ENCODE measurements at places on chromosomes 4 and X. TPM values are rescaled to one million over a fixed set of nuclear protein-coding genes. Genes with fewer than 3 reads are reported as not detected.

TRIM2 gene
- total RNA-seq = 20.2 TPM

PDZD4 gene
- total RNA-seq = 4.5 TPM

MAGEB2 gene
- total RNA-seq = not detected

VSIG4 gene
- total RNA-seq = 41.7 TPM

EDA gene
- total RNA-seq = 7.3 TPM

MAGIX gene
- 2.4 TPM for total RNA-seq

GRCh38 chrX:154372612-154373022 lies 1.8 kb downstream of the FLNA start:
- no peak for DNase-seq
- no peaks in the 10 kb centered on the region for H3K27me3 ChIP-seq
- peaks cover 53% of the 10 kb centered on the region for H3K4me1 ChIP-seq
- peak overlapping the region; percentile 95 for H3K27ac ChIP-seq
- H3K4me3 ChIP-seq = peak overlapping the region; percentile 87
- peaks cover 3% of the 10 kb centered on the region for H3K36me3 ChIP-seq

DNA sequence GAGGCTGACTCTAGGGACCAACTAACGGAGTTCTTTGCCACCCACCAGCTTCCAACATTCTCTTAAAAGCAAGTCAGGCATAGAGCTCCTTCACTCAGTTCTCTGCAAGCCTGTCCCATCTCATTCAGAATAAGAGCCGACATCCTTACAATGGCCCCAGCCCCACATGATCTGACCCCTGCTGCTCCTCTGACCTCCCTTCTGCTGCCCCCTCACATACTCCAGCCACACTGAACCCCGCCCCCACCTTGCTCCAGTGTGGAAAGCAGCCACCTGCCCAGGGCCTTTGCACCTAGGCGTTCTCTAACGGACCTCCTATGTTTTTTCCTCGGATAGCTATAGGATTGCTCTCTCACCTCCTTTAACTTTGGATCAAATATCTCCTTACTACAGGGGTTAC lies 143.2 kb upstream of the ETNPPL start:
- no peak for DNase-seq
- H3K27me3 ChIP-seq = peaks cover 5% of the 10 kb centered on the region
- H3K36me3 ChIP-seq = no peaks in the 10 kb centered on the region
- H3K4me1 ChIP-seq = no peaks in the 10 kb centered on the region
- no peak overlapping the region for H3K4me3 ChIP-seq
- no peak overlapping the region for H3K27ac ChIP-seq

DNA sequence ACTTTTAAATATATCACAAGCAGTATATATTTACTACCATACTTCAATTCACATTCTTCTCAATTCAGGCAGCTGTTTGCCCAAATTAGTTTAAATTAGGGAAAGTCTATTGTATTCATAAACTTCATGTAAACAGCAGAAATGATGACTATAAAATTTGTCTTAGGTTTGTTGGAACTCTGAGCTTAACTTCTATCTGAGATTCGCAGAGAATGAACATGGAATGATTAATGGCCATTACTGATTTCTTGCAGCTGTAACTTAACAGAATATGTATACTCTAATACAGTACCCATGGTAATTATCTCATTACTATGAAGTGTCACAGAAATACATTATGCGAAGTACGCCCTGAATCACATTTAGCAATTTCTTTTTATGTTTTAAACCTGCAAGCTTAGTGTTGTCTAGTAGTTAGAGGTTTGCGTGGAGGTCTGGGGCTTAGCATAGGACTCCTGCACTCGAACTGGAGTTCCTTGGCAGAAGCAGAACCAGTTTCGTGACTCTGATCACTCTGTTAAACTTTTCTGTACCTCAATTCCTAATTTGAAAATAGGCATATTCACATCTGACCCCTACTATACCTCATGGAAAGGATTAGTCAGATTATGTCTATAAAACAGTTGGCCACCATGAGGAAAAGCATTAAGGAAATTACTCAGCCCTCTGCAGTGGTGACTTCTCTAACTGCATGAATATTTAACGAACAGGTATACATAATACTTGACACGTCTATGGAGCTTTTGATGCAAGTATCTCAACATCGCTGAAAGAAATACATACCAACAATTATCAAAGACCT lies 243.2 kb downstream of the MGST2 start:
- no peak for DNase-seq
- H3K4me3 ChIP-seq = no peak overlapping the region
- H3K27ac ChIP-seq = no peak overlapping the region
- H3K4me1 ChIP-seq = peaks cover 35% of the 10 kb centered on the region
- H3K27me3 ChIP-seq = no peaks in the 10 kb centered on the region

DNA sequence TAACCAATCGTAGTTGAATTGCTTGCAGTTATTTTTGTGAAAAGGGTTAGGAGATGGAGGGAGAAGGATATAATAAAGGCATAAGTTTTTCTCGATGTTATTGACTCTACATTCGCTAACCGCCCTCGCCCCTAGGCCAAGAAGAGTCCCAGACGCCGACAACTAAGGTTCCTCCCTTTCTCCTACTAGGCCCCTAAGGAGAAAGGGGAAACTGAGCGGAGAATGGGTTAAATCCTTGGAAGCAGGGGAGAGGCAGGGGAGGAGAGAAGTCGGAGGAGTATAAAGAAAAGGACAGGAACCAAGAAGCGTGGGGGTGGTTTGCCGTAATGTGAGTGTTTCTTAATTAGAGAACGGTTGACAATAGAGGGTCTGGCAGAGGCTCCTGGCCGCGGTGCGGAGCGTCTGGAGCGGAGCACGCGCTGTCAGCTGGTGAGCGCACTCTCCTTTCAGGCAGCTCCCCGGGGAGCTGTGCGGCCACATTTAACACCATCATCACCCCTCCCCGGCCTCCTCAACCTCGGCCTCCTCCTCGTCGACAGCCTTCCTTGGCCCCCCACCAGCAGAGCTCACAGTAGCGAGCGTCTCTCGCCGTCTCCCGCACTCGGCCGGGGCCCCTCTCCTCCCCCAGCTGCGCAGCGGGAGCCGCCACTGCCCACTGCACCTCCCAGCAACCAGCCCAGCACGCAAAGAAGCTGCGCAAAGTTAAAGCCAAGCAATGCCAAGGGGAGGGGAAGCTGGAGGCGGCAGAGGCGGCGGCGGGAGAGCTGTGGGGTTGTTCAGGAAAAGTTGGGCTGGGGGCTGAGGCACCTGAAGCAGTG lies 5.9 kb downstream of the ATOH1 start:
- no peak for DNase-seq
- peak overlapping the region; percentile 48 for H3K4me3 ChIP-seq
- H3K27me3 ChIP-seq = peaks cover 71% of the 10 kb centered on the region
- no peaks in the 10 kb centered on the region for H3K36me3 ChIP-seq
- peaks cover 12% of the 10 kb centered on the region for H3K4me1 ChIP-seq

GRCh38 chr4:7357323-7357722 lies 77.4 kb downstream of the PSAPL1 start:
- peaks cover 38% of the 10 kb centered on the region for H3K4me1 ChIP-seq
- no peak overlapping the region for H3K4me3 ChIP-seq
- DNase-seq = no peak
- no peaks in the 10 kb centered on the region for H3K36me3 ChIP-seq
- no peak overlapping the region for H3K27ac ChIP-seq

DNA sequence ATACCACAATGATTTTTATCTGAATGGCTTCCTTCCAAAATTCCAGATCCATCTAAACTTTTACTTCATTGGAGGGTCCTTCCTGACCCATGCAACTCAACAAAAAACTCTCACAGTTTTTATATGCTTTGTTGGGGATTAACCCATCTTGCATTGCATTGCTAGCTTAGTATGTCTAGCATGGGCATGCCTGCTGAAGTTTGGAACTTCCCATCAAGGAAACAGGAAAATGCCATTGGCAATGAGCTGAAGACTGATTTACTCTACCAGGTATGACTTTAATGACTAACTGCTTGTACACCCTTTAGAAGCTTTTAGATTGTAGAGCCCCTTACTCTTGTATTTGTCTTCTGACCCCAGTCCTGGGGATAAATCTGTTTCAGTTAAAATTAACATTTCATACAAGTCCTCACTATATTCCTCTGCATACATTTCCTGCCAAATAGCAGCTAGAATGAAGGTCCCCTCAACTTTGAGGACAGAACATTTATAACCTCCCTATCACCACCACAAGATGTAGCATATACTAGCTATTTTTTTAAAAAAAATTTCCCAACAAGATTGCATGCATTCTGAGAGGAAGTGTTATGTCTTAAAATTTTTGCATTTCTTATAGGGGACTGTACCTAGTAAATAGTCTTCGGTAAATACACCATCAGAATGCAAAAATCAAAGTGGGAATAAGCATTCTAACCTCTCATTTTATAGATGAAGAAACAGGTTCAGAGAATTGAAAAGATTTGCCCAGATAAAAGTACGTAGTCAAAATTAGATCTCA lies 52.5 kb upstream of the ATXN3L start:
- no peaks in the 10 kb centered on the region for H3K36me3 ChIP-seq
- no peaks in the 10 kb centered on the region for H3K4me1 ChIP-seq
- no peaks in the 10 kb centered on the region for H3K27me3 ChIP-seq
- no peak overlapping the region for H3K27ac ChIP-seq

DNA sequence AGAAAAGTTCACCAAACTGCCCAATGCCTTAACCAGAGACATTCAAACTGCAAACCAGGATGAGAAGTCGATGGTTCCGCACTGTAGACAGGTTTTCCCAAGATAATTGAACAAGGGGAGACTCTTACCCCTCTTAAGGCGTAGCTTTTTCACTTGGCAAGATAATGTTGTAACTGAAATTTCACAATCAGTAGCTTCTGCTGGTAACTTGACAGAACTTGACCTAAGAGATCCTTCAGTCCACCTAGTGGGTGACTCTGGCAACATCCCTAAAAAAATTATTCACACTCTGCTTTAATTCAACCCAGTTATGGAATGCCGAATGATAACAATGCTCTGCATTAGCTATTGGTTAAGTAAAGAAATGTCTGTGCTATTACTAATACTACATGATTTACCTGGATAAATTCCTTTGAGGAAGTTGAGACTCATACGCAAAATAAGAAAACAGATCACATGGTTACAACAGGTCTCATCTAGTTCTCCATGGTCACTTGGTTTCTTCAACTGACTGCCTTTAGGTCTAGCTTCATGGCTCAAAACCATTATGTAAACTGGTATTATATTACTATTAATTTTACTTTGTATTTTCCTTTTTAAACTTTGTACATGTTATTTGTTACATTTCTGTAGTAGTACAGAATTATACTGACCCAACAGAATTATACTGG lies 9.1 kb downstream of the ELF2 start:
- H3K4me1 ChIP-seq = peaks cover 81% of the 10 kb centered on the region
- H3K27me3 ChIP-seq = no peaks in the 10 kb centered on the region
- H3K27ac ChIP-seq = no peak overlapping the region
- no peak for DNase-seq

GRCh38 chr4:8378776-8379175 lies 61.7 kb downstream of the ACOX3 start:
- H3K36me3 ChIP-seq = peaks cover 11% of the 10 kb centered on the region
- H3K4me1 ChIP-seq = peaks cover 49% of the 10 kb centered on the region
- H3K27ac ChIP-seq = peak overlapping the region; percentile 91
- DNase-seq = no peak
- H3K27me3 ChIP-seq = no peaks in the 10 kb centered on the region

- peaks cover 5% of the 10 kb centered on the region for H3K27me3 ChIP-seq
- no peaks in the 10 kb centered on the region for H3K36me3 ChIP-seq
- DNase-seq = no peak
- H3K4me3 ChIP-seq = no peak overlapping the region
Measured at GRCh38 chr4:95507561-95507960, 41.2 kb downstream of the UNC5C start.

DNA sequence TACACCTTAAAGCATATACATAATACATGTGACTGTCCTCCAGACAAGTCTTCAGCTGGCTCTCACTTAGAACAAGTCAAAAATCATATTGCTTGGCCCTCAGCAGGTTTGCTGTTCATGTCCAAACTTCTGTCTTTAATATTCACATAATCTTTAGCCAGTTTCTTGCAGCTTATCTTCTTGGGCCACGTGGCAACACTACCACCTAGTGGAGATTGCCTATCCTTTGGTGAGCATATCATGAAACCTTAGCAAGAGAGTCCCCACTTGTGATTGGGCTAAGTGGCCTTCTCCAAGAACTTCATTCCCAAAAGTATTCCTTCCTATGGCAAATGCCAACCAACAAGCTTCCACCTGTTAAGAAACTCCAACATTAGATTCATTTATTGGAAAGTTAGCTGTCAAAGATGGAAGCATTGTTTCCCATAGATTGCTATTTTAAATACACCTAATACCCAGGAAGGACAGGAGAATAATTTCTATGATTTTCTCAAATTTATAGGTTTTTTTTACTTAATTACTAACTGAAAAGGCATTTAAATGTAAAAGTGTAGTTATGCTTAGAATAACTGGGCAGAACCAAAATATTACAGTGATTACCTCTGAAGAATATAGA lies 231.9 kb upstream of the INTU start:
- H3K4me1 ChIP-seq = no peaks in the 10 kb centered on the region
- DNase-seq = peak; percentile 28
- H3K27ac ChIP-seq = no peak overlapping the region
- no peaks in the 10 kb centered on the region for H3K27me3 ChIP-seq
- H3K36me3 ChIP-seq = no peaks in the 10 kb centered on the region
- no peak overlapping the region for H3K4me3 ChIP-seq

GRCh38 chrX:133994576-133994975 lies 9.2 kb upstream of the GPC3 start:
- no peaks in the 10 kb centered on the region for H3K36me3 ChIP-seq
- no peak overlapping the region for H3K4me3 ChIP-seq
- no peak overlapping the region for H3K27ac ChIP-seq
- DNase-seq = no peak
- H3K4me1 ChIP-seq = no peaks in the 10 kb centered on the region
- H3K27me3 ChIP-seq = no peaks in the 10 kb centered on the region

GRCh38 chr4:12746221-12746620 lies 737.9 kb downstream of the RAB28 start:
- no peaks in the 10 kb centered on the region for H3K27me3 ChIP-seq
- no peak for DNase-seq
- no peaks in the 10 kb centered on the region for H3K36me3 ChIP-seq
- no peaks in the 10 kb centered on the region for H3K4me1 ChIP-seq

DNA sequence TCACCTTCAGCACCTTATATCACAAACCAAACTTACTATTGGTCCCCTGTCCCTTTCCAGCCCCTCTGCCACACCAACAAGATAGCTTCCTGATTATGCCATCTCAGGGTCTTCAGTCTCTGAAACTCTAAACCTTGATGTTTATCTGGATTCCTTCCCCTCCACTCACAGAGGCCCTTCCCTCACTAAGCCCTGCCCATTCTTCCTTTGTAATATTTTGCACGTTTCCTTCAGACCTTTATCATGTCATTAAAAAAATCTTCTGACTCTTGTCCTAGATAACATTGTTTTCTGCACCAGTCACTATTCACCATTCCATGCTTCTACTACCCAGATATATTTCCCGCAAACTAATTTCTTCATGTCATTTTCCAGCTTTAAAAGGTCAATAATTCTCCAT lies 17.7 kb upstream of the CEP135 start:
- H3K27me3 ChIP-seq = no peaks in the 10 kb centered on the region
- no peak overlapping the region for H3K27ac ChIP-seq
- H3K36me3 ChIP-seq = no peaks in the 10 kb centered on the region

DNA sequence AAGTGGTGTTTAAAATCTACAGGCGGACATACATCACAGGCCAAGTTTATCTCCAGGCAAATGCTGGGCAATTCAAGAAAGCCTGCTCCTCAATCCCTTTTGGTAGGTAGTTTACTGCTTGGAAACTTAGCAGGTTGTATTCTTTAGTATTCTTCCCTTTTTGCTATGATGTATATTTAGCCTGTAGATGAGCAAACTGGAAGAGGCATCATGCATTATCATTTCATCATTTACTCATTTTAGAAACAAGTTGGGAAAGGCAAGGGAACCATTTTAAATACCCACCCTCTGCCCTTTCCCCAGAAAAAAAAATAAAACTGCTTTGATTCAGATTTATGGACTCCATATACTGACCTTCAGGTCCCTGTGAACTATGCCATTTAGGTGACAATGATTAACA lies 213.2 kb downstream of the CAMK2D start:
- H3K27ac ChIP-seq = peak overlapping the region; percentile 68
- H3K4me3 ChIP-seq = no peak overlapping the region
- peaks cover 31% of the 10 kb centered on the region for H3K4me1 ChIP-seq
- H3K36me3 ChIP-seq = peaks cover 7% of the 10 kb centered on the region

Measured in left ventricle myocardium inferior (tissue), 1 donor.